Fibroblast of skin of right biceps (primary cell): ENCODE measurements at places on chromosomes 12 and 14.

DNA sequence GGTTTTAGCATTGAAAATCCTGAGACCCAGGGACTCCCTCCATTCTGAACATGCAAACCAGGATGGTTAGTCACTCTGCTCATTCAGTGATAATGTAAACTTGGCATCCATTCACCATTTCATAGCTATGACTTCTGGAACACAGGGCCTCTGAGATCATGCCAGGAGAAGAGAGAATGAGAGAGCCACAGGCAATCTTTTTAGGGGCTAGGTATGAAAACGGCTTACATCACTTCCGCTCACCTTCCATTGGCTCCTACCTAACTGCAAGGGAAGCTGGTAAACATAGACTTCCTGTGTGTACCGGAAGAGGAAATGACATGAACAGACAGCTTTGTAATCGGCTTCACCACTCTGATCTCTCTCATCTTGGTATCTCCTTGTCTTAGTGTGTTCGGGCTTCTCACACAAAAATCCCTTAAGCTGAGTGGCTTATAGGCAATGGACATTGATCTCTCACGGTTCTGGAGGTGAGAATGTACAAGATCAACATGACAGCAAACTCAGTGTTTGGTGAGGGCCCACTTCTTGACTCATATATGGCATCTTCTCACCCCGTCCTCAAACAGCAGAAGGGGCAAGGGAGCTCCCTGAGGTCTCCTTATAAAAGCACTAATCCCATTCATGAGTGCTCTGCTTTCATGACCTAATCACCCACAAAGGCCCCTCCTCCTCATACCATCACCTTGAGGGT is 465.9 kb upstream of the TBX3 start:
- peak; percentile 95 for DNase-seq

DNA sequence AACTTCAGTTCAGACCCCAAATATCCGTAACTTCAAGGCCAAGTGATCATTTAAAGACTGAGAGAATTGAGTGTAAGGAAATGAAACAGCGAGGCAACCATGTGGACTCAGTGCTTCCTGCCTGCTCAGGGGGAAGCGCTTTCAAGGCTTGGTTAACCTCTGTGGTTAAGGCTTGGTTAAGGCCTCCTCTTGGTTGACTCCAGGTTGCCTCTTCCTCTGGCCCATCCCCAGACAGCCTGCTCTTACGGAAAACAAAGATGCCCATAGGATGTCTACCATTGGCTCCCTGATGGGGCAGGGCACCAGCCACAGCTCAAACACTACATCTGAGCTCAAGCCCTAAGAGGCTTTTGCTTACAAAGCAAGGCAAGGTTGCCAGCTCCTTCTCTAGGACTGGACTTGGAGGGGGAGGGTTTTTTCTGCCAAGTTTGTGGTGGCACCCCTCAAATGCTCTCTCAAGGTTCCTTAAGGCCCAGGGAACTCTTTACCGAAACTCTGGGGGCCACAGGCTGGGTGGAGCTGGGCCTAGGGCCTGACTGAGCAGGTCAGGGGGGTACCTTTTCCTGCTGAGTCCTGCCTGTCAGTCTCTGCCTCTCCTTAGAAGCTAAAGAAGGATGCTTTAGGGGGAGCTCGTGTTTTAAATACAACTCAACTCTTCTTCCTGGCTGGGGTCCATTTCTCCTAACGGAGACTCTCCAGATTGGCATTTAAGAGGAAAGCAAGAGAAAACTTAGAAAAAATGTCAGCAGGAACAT is 13.7 kb downstream of the COL2A1 start:
- DNase-seq = peak; percentile 25

GRCh38 chr12:89781946-89782550 is 73.4 kb upstream of the ATP2B1 start:
- peak; percentile 39 for DNase-seq

GRCh38 chr12:132798836-132799235 is 29.8 kb downstream of the GOLGA3 start:
- no peak for DNase-seq

DNA sequence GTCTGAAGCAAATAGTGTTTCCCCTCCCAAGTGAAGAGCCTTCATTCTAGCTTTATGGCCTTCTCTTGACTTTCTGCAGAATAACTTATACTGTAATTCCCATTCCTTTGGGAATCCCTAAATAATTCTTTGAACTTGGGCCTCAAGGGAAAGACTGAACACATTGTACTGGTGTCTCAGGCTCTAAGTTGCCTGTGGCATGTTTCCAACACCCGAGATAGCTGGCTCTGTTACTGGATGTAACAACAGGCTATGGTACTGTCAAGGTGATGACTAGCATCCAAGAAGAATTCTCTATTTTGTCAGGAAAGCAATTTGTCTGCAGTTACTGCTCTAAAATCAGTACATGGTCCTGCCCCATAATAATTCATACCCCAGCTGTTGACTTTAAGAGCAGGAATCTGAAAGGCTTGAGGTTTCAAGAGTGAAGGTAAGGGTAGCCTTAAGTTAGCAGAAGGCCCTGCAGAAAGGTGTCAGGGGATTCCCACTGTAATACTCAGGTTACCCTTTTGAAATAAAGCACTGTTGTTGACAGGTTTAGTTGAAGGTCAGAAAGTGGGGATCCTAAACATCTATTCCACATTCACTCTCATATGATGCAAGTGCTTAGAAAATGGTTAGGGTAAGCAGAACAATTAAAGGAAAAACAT is 5.2 kb downstream of the GPX2 start:
- DNase-seq = no peak

- no peak for DNase-seq
Observed at GRCh38 chr14:64062381-64063115, 209.7 kb downstream of the SYNE2 start.

GRCh38 chr14:90883782-90884181 is 67.6 kb upstream of the TTC7B start:
- DNase-seq = peak; percentile 3

DNA sequence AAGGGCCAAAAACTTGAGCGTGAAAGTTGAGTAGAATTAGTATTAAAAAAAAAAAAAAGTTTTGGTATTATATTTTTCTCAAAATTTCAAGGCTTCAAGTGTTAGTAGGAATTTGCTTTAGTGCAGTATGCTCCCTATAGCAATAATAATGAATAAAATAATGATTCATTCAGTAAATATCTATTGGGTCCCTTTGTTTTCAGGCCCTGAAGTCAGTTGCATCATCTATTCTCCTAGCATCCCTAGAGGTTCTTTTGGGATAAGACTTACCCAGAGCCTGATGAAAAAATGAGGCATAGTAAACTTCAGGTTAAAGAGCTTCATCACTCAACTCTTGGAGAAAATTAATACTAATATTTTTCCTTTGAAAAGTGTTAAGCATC is 1.1 kb downstream of the KMT5A start:
- DNase-seq = peak; percentile 81

GRCh38 chr14:68627868-68628604 is 164.8 kb downstream of the ZFP36L1 start:
- no peak for DNase-seq

DNA sequence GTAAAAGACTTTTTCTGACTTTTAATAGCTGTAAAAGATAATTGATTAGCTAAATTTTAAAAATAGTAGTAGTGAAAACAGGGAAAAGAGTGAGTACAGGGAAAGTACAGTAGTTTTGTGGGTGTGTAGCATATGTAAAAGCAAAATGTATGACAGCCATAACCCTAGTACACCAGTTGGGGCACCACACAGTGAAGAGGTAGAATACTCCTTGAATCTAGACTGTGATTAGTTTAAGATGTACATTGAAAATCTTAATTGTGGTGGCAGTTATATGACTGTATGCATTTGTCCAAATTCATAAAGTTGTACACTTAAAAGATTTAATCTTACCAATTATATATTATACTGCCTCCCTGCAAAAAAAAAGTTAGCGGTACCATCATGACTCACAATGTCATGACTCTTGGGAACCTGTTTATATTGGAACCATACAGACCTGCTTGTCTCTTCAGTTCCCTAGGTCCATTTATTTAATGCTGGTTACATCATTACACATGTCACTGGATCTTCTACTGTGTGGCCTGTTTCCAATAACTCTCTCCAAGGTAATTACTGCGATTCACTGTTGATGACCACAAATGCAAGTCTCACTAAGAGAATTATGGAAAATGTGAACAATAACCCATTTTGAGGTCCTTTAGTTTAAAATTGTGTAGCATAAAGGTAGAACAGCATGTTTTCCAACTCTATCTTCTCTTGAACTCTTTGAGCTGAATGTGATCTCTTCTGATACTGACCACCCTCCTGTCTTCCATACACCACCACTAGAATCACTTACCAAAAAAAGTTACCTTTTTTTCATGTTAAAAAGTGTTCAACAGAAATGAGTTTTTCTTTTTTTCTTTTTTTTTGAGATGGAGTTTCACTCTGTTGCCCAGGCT is 264.2 kb upstream of the AMIGO2 start:
- DNase-seq = peak; percentile 79

DNA sequence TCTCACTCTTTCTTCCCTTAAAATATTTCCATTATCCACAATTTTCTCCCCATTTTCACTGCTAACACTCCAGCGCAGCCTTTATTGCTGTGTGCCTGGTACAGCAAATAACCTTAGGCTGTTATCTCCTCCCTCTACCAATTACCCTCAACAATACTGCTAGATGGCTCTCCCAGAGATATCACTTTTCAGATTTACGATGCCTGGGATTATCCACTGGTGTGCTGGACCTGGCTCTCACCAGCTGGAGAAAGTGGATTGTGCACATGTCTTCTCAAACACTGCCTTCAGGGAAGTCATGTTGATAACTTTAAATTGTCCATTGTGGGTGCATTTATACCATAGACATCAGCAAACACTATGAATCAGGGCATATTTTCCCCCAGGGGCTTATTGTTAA is 101.9 kb upstream of the ADAMTS20 start:
- DNase-seq = no peak

GRCh38 chr14:25237845-25238244 is 187.9 kb upstream of the STXBP6 start:
- peak; percentile 5 for DNase-seq

- DNase-seq = no peak
Observed at GRCh38 chr12:119936705-119937311, 52.2 kb upstream of the BICDL1 start.

- peak; percentile 60 for DNase-seq
Observed at GRCh38 chr12:52037248-52037861, 13.9 kb upstream of the NR4A1 start.

DNA sequence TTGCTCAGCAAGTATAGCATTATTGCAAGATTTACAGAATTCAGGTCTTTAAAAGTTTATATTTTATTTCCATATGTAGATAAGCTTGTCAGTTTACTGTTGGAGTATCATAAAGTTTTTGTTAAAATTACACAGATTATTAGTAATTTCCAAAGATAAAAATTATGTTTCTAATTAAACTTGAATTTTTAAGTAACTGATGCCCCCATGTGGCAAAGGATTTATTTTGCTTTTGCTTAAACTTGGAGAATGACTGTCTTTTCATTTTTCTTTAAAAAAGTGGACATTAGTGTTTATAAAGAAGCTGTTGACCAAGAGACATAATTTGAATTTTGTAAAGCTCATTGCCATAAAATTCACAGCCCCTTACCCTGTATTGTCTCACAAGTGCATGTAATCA is 45.8 kb downstream of the ETNK1 start:
- DNase-seq = peak; percentile 3

- no peak for DNase-seq
Observed at GRCh38 chr14:104152686-104153393, 14.5 kb downstream of the KIF26A start.

DNA sequence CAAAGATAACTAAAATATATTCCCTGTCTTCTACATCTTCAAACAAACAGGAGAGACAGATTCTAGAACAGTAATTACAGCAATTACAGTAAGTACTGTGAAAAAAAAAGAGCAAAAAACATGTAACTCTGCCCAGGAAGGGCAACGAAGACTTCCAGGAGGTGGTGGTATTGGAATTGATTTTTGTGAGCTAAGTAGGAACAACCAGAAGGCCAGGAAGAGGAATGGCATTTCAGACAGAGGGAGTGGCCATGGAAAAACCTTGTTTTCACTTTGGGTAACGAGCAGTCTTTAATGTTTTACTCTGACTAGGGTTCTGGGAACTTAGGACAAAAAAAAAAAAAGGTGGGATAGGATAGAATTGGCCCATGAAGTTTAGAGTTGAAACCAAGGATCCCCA is 196.3 kb upstream of the PLEKHG7 start:
- no peak for DNase-seq

- no peak for DNase-seq
Observed at GRCh38 chr14:95300697-95301526, 18.8 kb downstream of the CLMN start.

DNA sequence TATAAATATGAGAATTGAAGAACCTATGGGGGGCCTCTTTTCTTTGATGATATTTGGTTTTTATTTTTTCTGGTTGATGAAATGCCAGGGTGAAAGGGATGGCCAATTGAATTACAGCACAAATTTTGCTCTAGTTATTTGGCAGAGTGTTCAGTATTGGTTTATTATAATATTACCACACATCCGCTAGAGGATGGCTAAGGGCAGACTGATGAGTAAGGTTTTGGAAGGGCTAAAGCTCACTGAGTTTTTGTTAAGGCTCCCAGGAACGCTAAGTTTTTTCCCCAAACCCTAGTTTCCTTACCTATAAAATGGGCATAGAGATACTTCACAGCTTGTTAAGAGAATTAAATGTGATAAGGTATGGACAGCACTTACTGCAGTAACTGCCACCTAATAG is 34.3 kb upstream of the LRRC10 start:
- DNase-seq = no peak
